ENCODE measurements at places on chromosomes 7 and 10.

DNA sequence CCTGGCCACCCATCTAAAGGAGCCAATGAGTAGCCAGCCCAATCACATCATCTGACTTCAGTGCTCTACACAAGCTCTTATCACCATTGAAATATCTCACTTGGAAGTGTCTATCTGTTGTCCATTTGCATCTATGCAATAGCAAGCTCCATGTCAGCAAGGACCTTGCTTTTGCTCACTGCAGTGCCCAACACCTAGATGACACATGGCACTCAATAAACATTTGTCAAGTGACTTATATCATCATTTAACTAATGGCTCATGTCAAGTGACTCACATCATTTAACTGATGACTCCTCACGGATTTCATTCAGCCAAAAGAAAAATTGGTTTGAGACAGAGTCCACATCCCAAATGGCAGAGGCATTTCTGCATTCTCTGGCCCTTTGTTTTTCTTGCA is 92.9 kb upstream of the ADAM12 start:
- DNase-seq: no peak

DNA sequence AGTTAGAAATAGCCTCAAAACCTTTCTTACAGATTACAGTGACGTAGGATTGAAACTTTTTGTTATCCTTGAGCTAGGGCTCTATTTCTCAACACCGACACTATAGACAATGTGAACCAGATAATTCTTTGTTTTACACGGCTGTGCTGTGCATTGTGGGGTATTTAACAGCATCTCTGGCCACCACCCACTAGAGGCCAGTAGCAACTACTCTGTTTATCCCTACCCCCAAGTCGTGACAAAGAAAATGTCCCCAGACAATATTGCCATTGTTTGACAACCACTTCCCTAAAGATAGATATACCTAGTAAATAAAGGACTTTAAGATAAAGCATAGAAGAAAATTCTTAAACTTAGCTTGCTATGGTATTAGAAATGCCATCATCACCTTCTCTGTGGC is 359.6 kb downstream of the ARL4A start:
- DNase-seq: no peak

DNA sequence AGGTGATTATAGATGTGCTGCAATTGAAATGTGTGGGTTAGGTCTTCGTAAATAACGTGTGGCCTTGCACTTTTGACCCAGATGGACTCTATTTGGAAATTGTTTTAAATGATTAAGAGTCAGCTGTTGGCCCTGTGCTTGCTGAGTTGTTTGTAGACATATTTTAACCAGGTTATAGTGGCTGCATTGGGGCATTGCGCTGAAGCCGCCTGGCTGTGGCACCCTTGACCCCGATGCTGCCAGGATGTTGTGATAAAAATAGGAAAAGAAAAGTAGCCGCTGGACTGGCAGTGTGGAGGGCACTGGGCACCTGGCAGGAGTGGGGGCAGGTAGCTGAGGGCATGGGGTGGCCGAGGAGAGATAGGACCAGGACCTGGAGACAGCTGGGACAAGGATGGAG is 13.4 kb downstream of the LRRC27 start:
- no peak for DNase-seq

DNA sequence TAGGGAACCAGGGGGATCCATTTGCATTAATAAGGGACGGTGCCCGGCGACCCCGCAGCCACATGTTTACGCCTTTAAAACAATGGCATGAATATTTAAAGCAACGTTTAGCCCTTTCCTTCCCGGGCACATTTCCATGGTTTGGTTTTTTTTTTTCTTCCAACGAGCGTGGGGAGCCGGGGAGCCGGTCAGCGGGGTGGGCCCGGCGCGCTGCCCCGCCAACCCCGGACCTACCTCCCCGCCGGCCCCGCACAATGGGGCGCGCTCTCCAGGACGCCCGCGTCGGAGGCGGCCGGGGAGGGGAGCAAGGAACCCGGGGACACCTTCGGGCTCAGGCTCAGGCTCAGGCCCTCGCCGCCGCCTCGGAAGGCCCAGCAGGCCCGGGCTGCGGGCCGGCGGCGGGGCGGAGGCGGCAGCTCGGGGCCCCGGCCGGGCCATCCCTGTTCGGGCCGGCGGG is 1.0 kb downstream of the SEPHS1 start:
- DNase-seq: no peak

DNA sequence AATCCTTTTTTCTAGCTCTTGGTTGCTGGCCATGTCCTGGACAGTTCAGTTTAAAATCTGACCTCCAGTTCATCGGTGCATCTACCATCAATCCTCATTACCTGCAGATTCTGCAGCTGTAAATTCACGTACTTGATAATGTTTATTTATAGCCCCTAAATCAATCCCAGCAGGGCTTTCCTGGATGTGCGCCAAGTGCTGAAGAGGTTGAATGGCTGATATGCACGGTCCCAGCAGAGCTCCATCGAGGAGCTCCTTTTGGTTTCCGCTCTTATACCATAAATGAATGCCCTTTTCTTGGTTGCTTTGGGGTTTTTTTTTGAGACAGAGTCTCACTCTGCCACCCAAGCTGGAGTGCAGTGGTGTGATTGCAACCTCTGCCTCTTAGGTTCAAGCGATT is 91.2 kb upstream of the CCZ1B start:
- DNase-seq: no peak

- no peak for DNase-seq
Observed at GRCh38 chr10:44966129-44966815, 6.7 kb downstream of the RASSF4 start.

- DNase-seq: no peak
Observed at GRCh38 chr7:45939574-45939973, 18.5 kb upstream of the IGFBP3 start.

- DNase-seq: no peak
Observed at GRCh38 chr7:42117201-42117600, 119.8 kb downstream of the GLI3 start.

DNA sequence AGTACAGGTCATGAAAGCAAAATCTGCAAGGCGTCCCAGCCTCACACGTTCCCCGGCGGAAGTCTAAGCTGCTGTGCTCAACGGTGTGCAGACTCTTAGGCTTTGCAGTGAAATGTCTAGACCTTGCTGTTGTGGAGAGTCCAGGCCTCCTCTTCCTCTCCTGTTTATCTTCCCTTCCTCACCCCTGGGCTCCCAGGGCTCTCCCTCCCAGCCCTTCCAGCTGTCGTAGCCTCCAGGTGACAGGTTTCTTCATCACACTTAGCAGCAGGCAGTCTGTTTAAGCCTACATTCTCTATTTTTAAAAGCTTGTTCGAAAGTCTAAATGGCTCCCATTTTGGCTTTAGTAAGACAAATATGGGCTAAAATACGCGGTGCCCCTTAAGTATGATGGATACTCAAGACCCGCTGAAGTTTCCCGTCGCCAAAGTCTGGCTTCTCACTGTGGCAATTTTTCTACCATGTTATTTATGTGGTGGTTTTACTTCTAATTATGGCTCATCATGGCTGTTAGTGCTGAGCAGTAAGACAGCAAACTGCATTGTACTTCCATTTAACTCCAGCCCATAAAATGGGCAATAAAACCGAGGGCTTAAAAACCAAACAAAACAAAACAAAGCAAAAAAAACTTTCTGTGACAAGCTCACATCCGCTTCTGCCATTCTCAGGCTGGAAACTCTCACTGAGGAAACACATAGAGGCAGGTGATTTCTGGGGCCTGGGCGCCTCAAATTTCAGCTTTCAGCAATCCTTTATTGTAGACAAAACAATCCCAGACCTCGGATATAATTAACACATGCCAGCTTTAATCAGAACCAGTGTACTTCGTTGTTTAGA is 243.2 kb downstream of the SNX10 start:
- DNase-seq: no peak

- DNase-seq: no peak
Observed at GRCh38 chr10:80498833-80499741, 38.6 kb upstream of the SH2D4B start.

- DNase-seq: no peak
Observed at GRCh38 chr7:108143658-108144420, 13.7 kb upstream of the LAMB4 start.

DNA sequence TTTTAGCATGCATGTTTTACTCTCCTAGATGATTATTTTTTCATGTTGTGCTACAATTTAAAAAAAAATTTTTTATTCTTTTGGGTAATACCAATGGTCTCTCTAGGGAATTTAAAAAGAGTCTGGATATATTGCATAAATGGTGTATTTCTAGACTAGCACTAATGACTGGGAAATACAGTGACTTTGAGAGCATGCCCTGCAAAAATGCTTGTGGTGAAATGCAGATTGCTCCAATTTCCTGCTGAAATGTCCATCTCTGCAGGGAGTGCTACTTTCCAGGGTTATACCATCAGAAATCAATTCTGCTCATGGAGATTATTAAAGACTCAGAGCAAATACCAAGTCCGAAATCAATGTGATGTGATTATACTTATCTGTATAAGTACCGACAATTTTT is 186.1 kb downstream of the PRKG1 start:
- no peak for DNase-seq

DNA sequence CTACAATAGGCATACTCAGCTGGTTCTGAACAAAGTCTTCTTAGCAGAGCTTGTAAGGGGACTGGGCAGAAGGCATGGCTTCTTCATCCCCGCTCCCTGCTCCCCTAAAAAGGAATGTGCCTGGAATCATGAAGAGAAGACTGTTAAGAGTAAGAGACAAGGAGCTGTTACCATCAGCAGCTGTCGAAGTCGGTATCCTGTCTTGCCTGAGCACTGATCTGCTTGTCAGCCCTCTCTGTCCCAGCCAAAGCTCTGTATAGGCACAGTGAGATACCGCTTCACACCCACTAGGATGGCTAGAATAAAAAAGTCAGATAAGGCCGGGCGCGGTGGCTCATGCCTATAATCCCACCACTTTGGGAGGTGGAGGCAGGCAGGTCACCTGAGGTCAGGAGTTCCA is 2.4 kb downstream of the ABLIM1 start:
- no peak for DNase-seq

GRCh38 chr10:34593930-34594329 is 221.2 kb downstream of the PARD3 start:
- no peak for DNase-seq

DNA sequence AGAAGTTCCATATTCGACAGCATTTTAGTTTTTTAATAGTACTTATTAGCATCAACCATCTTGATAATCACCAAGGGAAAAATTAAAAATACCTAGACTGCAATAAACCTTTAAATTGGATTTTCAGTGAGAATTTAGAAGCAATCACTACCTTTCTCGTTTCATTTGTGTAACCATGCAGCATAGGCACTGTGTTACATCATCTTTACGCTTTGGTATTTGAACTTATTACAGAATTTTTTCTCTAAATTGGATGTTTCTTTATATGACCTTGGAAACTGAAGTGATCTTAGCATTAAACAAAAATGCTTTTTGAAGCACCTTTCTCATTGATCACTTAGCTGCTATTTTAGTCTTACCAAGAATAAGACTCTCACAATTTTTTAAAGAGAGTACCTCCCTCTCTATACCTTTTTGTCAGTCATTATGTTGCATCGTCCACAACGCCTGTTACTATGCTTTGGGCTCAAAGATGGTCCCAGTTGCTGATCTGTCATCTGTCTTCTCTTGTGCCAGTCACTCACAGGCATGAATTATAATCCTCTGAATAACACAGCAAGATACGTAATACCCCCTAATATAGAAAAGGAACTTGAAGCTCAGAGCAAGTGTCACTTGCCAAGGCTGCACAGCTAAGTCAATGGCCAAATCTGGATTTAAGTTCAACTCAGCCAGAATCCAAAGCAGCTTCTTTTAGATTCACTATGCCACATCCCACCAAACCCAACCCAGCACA is 19.6 kb upstream of the ASCC1 start:
- no peak for DNase-seq

GRCh38 chr10:11670381-11670780 is 58.9 kb upstream of the USP6NL start:
- DNase-seq: no peak

DNA sequence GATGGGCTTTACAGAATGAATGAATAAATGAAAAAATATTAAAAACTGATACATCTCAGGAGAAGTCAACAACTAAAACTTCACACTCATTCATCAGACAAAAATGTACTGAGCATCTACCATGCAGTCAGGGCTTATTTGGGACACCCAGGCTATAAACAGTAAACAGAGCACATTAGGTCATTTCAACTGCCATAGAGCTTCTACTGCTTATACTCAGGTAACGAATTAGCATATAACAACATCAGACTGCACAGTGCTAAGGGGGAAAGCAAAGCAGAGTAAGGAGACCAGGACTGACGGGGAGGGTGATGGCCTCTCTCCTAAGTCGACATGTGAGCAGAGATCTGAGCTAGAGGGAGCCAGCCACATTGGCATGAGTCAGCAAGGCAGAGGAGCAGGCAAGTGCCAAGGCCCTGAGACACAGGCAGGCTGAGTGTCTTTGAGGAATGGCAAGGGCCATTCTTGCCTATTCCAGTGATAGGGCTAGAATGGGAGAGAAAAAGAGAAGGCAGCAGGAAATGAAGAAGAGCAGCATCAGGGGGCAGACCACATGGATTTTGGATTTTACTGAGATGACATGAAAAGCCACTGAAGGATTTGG is 528.9 kb downstream of the PARD3 start:
- no peak for DNase-seq

DNA sequence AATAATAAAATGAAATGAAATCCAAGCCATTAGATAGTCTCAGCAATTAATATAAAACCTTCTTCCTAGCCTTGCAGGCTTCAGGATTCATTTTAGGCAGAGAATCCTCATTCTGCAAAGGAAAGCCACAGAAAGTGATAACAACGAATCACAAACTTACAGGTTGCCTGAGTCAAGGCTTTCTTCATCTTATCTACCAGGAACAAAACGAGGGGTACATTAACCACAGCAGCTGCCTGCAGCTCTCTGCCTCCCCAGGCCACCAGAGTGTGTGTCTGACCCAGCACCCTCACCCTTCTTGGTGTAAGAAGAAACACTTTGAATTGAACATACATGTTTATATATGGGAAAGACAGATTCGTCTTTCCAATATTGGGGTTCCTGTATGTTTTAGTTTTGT is 12.5 kb upstream of the TNS3 start:
- DNase-seq: no peak

DNA sequence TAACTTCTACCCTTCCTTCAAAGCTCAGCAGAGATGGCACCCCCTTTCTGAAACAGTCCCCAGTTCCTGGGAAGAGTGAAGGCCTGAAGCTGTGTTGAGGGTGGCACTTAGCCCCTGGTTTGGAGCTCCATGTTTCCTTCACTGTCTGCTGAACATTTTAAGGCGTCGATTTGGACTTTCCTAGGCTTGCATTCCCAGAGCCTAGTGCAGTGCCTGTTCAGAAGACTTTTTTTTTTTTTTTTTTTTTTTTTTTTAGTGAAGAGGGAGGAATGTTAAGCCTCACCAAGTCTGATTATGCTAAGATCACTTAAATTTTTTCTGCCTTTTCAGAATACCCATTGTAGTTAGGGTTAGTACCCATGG is 97.0 kb downstream of the PFKFB3 start:
- DNase-seq: no peak

DNA sequence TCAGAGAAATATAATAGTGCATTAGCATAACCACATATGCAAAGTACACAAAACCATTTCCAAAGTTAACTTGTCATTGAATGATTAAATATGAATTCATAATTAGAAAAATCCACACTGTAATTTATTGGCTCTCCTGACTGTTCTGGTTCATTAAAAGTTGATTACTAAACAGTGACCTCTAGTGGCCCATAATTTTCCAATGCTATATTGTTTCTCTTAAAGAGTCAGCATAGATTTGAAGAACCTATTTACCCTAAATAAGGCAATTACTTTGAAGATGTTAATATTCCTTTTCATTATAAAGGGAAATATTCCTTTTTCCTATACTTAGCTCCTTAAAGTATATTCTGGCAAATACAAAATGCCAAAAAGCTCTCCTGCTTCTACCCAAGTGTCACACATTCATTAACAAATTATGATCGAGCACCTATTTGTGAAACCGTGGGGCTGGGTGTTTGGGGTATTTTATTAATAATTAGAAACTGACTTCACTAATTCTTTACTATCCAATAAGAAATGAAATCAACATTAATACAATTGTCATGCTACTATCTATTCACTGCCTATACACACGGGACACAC is 86.2 kb downstream of the HIBADH start:
- no peak for DNase-seq
